MM.1S (cell line): ENCODE measurements at places on chromosomes 12 and 14.

GRCh38 chr12:5268424-5269210, 163.3 kb upstream of the NTF3 start:
- no peaks in the 10 kb centered on the region for H3K27me3 ChIP-seq
- H3K4me3 ChIP-seq = no peak overlapping the region
- H3K27ac ChIP-seq = no peak overlapping the region
- H3K4me1 ChIP-seq = no peaks in the 10 kb centered on the region

DNA sequence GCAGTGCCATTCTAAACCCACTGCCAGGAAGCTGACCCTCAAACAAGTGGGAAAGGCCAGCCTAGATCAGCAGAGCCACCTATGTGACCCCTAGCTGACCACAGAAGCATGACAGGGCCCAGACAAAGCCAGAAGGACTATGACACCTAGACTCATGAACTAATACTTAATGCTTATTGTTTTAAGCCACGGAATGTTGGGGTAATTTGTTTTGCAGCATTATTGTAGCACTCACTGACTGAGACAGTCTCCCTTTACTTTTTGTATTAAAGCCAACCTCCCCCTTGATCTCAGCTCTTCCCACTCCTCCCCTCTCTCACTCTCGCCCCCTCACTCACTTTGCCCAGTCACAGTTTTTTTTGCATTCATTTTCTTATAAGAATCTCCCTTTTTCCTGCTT, 186.4 kb downstream of the RBM19 start:
- no peak overlapping the region for H3K4me3 ChIP-seq
- H3K36me3 ChIP-seq = no peaks in the 10 kb centered on the region
- no peaks in the 10 kb centered on the region for H3K27me3 ChIP-seq
- no peak for DNase-seq

DNA sequence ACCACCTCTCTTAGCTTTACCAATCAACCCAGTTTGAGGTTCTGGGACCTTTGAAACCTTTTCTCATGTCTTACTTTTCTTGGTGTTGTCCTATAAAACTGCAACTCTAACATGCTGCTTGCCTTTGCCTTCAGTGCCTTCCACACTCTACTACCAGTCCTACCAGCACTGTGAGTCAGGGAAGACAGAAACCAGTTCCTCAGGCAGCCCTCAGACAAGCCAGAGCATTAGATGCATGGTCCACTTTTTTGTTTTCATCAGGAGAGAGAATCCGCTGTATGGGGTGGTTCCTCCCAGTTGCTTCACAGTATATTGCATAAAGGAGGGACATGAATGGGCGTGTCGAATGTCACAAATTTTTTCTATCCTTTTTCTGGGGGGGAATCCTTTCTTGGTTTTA, 17.3 kb upstream of the KLRB1 start:
- DNase-seq = no peak
- H3K36me3 ChIP-seq = no peaks in the 10 kb centered on the region
- no peaks in the 10 kb centered on the region for H3K27me3 ChIP-seq
- H3K27ac ChIP-seq = no peak overlapping the region
- no peak overlapping the region for H3K4me3 ChIP-seq

DNA sequence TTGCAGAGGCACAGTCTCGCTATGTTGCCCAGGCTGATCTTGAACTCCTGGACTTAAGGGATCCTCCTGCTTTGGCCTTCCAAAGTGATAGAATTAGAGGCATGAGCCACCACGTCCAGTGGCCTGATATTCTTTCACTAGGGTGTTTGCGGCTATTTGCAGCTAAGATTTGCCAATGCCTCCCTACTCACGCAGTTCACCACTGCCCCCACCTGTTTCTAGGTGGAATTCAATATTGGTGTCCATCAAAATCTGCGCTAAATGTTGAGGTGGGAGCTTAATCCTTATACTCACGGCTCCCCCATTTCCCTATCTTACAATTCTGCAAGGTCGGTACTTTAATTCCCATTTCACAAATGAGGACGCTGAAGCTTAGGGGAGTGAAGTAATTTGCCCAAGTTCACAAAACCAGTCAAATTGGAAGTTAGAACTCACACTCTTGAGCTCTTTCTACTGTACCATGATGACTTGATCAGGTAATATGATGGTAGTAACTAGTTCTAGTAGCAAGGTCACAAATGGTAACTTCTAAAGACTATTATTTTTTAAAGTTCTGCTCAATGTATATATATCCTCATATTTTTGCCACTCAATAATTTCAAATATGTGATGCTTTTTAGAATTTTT, 22.1 kb upstream of the LRRC9 start:
- H3K27ac ChIP-seq = no peak overlapping the region
- no peaks in the 10 kb centered on the region for H3K36me3 ChIP-seq
- no peaks in the 10 kb centered on the region for H3K4me1 ChIP-seq
- DNase-seq = no peak
- H3K27me3 ChIP-seq = no peaks in the 10 kb centered on the region

DNA sequence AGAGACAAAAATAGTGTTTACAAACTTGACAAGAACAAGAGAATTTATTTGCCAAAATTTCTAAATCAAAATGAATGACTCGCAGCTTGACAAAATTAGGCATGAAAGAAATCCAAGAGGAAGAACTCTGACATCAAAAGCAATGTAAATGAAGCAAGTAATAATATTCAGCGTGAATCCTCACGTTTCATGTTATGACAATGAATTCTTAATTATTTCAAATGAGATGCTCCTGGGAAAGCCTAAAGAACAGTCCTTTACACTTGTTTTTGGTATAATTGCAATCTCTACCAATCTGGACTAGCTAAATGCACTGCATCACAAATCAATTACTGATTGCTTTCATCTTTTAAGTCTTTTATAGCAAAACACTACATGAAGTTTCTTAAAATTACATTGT, 29.1 kb downstream of the PIK3C2G start:
- H3K4me1 ChIP-seq = no peaks in the 10 kb centered on the region
- no peak overlapping the region for H3K4me3 ChIP-seq
- H3K36me3 ChIP-seq = no peaks in the 10 kb centered on the region
- H3K27ac ChIP-seq = no peak overlapping the region

DNA sequence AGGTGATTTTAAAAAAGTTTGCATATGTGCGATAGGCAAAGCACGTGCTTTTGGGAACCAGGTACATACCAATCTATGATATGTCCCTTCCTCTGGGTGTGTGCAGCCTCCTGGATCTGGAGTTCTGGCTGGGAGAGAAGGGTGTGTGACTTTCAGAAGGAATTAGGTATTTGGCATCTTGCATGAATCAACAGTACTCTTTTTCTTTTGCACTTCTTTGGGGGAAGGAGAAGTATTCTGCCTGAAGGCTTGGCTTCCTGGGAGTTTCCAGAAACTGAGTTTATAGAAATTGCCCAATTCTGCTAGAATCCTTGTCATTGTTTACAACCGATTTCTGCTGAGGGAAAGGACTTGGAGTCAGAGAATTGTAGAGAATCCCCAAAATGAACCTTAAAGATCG, 2.9 kb upstream of the CLMN start:
- no peaks in the 10 kb centered on the region for H3K36me3 ChIP-seq
- H3K4me1 ChIP-seq = peaks cover 13% of the 10 kb centered on the region
- no peak overlapping the region for H3K27ac ChIP-seq

- H3K4me3 ChIP-seq = no peak overlapping the region
- no peaks in the 10 kb centered on the region for H3K36me3 ChIP-seq
- no peak overlapping the region for H3K27ac ChIP-seq
- H3K27me3 ChIP-seq = no peaks in the 10 kb centered on the region
- no peaks in the 10 kb centered on the region for H3K4me1 ChIP-seq
Measured at GRCh38 chr14:95419569-95419968, 96.9 kb downstream of the SYNE3 start.

- no peak within 1 kb of the TSS for H3K27ac ChIP-seq
- H3K4me1 ChIP-seq = no peaks in the 10 kb centered on the region
- peak within 1 kb of the TSS; percentile 74 for H3K4me3 ChIP-seq
- no peak for DNase-seq
Measured at GRCh38 chr12:4909734-4910501, at the start of gene KCNA1. TSS of gene KCNA1 (plus strand) at chr12:4909905. CDS start at chr12:4911379, 1,474 bp downstream.

DNA sequence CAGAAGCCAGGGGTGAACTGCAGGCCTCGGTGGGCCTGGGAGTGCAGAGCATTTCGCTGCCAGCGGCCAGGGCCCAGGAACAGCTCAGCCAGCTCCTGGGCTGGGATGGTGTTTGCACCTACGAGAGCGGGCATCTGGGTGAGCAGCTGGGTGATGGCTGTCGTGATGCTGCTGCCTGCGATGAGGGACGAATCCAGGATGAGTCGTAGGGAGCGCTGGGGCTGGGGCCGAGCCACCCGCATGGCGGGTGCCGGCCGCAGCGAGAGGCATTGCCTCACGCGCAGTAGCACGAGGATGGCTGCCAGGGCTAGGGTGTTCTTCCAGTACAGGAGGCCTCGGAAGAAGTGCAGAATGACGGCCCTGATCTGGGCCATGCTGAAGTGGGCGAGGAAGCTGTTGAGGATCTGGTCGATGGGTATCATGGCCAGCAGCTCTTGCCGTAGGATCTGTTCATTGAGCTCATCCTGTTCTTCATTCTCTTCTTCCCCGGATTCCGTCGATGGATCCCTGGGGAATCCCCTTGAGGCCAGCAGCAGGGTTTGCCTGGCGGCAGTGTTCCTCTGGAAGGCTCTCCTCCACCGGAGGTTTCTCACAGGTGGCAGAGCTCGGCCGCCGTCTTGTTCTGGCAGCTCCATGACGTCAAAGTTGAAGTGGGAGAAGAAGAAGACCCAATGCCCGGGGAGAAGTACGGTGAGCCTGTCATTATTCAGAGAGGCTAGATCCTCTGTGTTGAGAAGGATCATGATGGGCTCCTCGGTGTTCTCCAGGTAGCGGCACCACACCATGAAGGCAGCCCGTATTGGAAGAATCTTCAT, 22.1 kb downstream of the RTL1 start:
- H3K27ac ChIP-seq = no peak overlapping the region
- no peaks in the 10 kb centered on the region for H3K36me3 ChIP-seq
- H3K4me3 ChIP-seq = no peak overlapping the region
- H3K27me3 ChIP-seq = peaks cover 5% of the 10 kb centered on the region; the same call in 1 of the 2 replicates
- no peaks in the 10 kb centered on the region for H3K4me1 ChIP-seq

- H3K4me3 ChIP-seq = no peak overlapping the region
- no peak for DNase-seq
- no peak overlapping the region for H3K27ac ChIP-seq
- no peaks in the 10 kb centered on the region for H3K27me3 ChIP-seq
- H3K36me3 ChIP-seq = no peaks in the 10 kb centered on the region
- H3K4me1 ChIP-seq = 0 out of 2 replicates have a peak, but pooled peaks cover 4% of the 10 kb centered on the region
Measured at GRCh38 chr14:67817750-67818438, 1.5 kb upstream of the ZFYVE26 start.

DNA sequence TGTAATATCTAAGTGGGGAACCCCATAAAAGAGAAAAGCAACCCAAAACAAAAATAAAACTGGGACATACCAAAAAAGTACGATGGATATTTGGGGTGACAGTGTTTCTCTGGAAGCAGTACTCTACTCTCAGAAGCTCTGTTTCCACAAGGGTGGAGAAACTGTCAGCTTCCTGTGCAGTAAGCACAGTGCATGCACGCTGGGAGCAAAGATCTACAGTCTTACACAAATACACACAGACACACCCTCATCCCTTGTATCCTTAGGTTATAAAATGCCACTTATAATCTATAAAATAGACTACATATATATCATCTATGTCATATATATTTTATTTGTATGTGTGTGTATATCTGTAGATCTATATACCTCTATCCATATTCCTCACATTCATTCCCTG, 225.8 kb upstream of the SOX5 start:
- DNase-seq = peak; percentile 19
- H3K27me3 ChIP-seq = no peaks in the 10 kb centered on the region
- H3K4me1 ChIP-seq = peaks cover 61% of the 10 kb centered on the region
- no peak overlapping the region for H3K4me3 ChIP-seq
- no peaks in the 10 kb centered on the region for H3K36me3 ChIP-seq
- H3K27ac ChIP-seq = no peak overlapping the region

GRCh38 chr12:90268574-90268973, 559.9 kb upstream of the ATP2B1 start:
- H3K4me3 ChIP-seq = no peak overlapping the region
- DNase-seq = no peak

GRCh38 chr14:104464907-104465306, 114.7 kb upstream of the C14orf180 start:
- no peaks in the 10 kb centered on the region for H3K4me1 ChIP-seq
- DNase-seq = no peak
- no peak overlapping the region for H3K4me3 ChIP-seq
- H3K27me3 ChIP-seq = peaks cover 42% of the 10 kb centered on the region

- no peaks in the 10 kb centered on the region for H3K4me1 ChIP-seq
- H3K4me3 ChIP-seq = no peak overlapping the region
- H3K27ac ChIP-seq = no peak overlapping the region
- DNase-seq = no peak
- no peaks in the 10 kb centered on the region for H3K27me3 ChIP-seq
- H3K36me3 ChIP-seq = no peaks in the 10 kb centered on the region
Measured at GRCh38 chr14:97380539-97380941, 583.4 kb downstream of the VRK1 start.

GRCh38 chr12:43711348-43711747, 47.2 kb downstream of the PUS7L start:
- H3K4me1 ChIP-seq = no peaks in the 10 kb centered on the region
- H3K36me3 ChIP-seq = no peaks in the 10 kb centered on the region
- H3K27me3 ChIP-seq = no peaks in the 10 kb centered on the region
- H3K4me3 ChIP-seq = no peak overlapping the region
- no peak for DNase-seq

- H3K27me3 ChIP-seq = no peaks in the 10 kb centered on the region
- H3K36me3 ChIP-seq = no peaks in the 10 kb centered on the region
- DNase-seq = no peak
- H3K4me3 ChIP-seq = no peak overlapping the region
- peaks cover 4% of the 10 kb centered on the region; the same call in 1 of the 2 replicates for H3K4me1 ChIP-seq
Measured at GRCh38 chr12:30748147-30748546, 6.6 kb downstream of the CAPRIN2 start.

- DNase-seq = no peak
- H3K27ac ChIP-seq = no peak overlapping the region
Measured at GRCh38 chr14:31320922-31321766, 99.2 kb downstream of the HEATR5A start.

GRCh38 chr12:56155256-56155845, 2.8 kb upstream of the MYL6 start:
- H3K4me1 ChIP-seq = peaks cover 25% of the 10 kb centered on the region
- no peaks in the 10 kb centered on the region for H3K27me3 ChIP-seq
- no peak for DNase-seq
- H3K4me3 ChIP-seq = no peak overlapping the region

GRCh38 chr14:84390010-84390409, 1139.9 kb upstream of the FLRT2 start:
- no peak for DNase-seq
- no peak overlapping the region for H3K4me3 ChIP-seq
- H3K27ac ChIP-seq = no peak overlapping the region
- no peaks in the 10 kb centered on the region for H3K36me3 ChIP-seq

DNA sequence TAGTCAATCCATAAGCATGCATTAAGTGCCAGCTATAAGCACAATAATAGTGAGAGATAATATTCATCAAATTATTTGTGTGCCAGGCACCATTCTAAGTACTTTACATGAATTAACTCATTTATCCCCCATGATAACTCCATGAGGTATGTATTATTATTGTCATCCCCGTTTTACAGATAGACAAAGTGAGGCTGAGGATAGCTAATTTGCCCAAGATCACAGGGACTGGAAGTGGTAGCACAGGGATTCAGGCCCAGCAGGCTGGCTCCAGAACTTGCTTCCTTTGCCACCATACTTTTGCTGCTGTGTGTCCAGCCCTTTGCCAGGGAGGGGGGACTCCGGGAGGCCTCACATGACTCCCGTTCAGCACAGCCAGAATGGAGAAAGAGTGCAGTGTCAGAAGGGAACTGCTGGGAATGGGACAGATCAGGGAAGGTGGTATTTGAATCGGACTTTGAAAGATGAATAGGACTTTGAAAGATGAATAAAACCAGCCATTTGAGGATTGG, 128.0 kb upstream of the PWP1 start:
- DNase-seq = no peak
- H3K27me3 ChIP-seq = no peaks in the 10 kb centered on the region
- H3K27ac ChIP-seq = no peak overlapping the region
- H3K4me3 ChIP-seq = no peak overlapping the region
- H3K4me1 ChIP-seq = no peaks in the 10 kb centered on the region
